T-helper 17 cell (primary cell): ENCODE measurements at places on chromosomes 4 and X. TPM values are rescaled to one million over a fixed set of nuclear protein-coding genes. Genes with fewer than 3 reads are reported as not detected.

GRCh38 chrX:7147978-7148854 lies at the start of gene PUDP:
Gene PUDP (minus strand): TSS chrX:7148153. CDS start chrX:7148113, 40 bp downstream.
- no peaks in the 10 kb centered on the region for H3K27me3 ChIP-seq
- peak within 1 kb of the TSS; percentile 85 for H3K4me3 ChIP-seq
- peaks cover 5% of the 10 kb centered on the region for H3K4me1 ChIP-seq
- H3K36me3 ChIP-seq, result no peaks in the 10 kb centered on the region

- peak overlapping the region; percentile 86 for H3K4me3 ChIP-seq
- H3K4me1 ChIP-seq, result peaks cover 17% of the 10 kb centered on the region
- H3K27ac ChIP-seq, result peak overlapping the region; percentile 34
- H3K27me3 ChIP-seq, result no peaks in the 10 kb centered on the region
- H3K36me3 ChIP-seq, result no peaks in the 10 kb centered on the region
Observed at GRCh38 chrX:150365990-150366911, 3.1 kb downstream of the MAMLD1 start.

CCDC149 gene
- 0.75 TPM for total RNA-seq

MAOA gene
- 0.10 TPM for total RNA-seq

S100G gene
- not detected for total RNA-seq

CRMP1 gene
- not detected for total RNA-seq
